Amniotic stem cell (primary cell): ENCODE measurements at places on chromosomes 12 and 14.

DNA sequence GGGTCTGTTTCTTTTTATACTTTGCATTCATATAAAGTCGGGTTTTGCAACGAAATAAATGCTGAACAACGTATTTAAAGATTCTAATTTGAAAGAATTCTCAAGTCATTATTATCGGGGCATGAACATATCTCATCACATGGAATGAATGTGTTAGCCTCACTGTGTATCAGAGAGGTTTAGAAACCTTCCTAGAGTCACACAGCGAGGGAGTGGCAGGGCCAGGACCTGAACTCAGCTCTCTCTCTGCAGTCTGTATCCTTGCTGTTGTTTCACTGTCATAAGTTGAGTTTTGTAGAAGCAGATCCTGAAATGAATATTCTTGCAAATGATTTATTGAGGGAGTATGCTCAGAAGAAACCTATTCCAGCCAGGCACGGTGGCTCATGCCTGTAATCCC lies 209.2 kb upstream of the NOS1 start:
- no peak for DNase-seq

GRCh38 chr12:102954134-102954533 lies 3.3 kb upstream of the ASCL1 start:
- no peak for DNase-seq

GRCh38 chr14:55361190-55361589 lies 50.4 kb downstream of the ATG14 start:
- DNase-seq, result no peak

GRCh38 chr14:101010835-101011234 lies 107.3 kb upstream of the RTL1 start:
- DNase-seq, result no peak

- no peak for DNase-seq
These were observed 81.5 kb downstream of the ESR2 start for GRCh38 chr14:64212666-64213065.

DNA sequence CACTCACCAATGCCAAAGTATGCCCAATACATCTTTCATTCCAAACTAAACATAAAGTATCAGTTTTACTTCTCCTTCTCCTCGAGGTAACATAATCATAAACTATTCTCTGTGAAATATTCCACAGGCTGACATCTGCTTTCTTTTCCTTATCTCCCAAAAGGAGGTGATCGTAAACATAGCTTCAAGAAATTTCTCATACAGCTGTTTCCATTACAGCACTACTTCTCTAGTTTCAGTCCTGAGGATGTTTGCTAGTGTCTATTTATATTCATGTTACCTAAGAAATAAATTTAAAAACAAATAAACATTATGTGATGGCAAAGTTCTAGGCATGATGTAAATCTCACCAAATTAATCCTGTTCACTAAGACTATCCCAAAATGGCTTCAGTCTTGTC lies 90.1 kb upstream of the CPSF6 start:
- no peak for DNase-seq

DNA sequence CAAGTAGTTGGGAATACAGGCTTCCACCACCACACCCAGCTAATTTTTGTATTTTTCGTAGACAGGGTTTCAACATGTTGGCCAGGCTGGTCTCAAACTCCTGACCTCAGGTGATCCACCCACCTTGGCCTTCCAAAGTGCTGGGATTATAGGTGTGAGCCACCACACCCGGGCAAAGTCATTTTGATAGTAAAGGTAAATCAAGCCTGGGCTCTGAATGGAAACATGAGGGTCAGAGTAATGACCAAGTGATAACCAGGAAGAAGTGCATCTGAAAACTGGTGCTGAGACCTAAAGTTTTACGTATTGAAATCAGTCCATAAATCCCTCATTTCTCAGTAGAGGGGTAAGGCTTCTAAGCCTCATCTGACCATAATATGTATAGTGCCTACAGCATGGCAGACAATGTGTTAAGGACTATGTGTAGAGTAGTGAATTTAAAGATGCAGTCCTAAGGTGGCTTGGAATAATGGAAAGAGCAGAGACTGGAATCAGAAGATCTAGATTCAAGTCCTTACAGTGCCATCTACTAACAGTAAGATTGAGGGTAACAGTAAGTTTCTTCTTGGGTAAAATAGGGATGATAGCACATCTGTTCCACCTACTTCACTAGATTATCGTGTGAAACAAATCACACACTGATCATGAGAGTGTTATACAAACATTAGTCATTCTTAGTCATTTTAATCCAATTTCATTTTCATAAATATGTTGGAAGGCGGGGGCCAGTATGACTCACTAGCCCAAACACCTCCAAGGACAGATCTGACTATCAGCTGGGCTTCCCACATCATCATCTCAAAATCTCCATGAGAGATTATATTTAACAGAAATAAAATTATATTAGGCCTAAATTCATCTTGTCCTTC lies 11.2 kb downstream of the MAP4K5 start:
- DNase-seq, result peak; percentile 65

GRCh38 chr12:120532701-120533238 lies 1.4 kb upstream of the RNF10 start:
- no peak for DNase-seq

DNA sequence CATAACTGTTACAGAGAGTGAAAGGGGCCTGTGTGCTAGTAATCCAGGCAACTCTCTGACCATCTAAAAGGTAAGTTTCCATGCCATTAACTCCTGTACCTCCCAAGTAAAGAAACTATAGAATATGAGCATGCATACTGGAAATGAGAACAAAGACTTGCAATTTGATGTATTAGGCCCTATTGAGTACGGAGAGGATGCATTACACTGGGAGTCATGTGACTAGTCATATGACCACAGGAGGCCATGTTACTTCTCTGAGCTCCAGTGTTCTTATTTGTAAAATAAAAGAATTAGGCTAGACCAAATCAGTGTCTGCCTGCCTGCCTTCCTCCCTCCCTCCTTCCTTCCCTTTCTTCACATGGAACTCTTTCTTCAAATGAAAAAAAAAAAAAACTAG lies 440.1 kb upstream of the CCDC196 start:
- no peak for DNase-seq

GRCh38 chr12:13383379-13383778 lies 186.9 kb downstream of the EMP1 start:
- DNase-seq, result no peak

- DNase-seq, result no peak
These were observed 64.3 kb downstream of the C2CD5 start for GRCh38 chr12:22480016-22480415.

- DNase-seq, result no peak
These were observed 110.6 kb downstream of the BMP4 start for GRCh38 chr14:53845813-53846693.

DNA sequence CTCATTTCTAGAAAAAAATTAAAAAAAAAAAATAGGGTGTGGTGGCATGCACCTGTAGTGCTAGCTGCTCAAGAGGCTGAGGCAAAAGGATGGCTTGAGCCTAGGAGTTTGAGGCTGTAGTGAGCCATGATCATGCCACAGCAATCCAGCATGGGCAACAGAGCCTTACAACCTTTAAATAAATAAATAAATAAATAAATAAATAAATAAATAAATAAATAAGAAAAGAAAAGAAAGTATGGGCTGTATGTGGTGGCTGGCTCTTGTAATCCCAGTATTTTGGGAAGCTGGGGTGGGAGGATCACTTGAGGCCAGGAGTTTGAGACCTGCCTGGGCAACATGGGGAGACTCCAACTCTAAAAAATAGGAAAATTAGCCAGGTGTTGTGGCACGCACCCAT lies 308.2 kb downstream of the ACSS3 start:
- DNase-seq, result no peak

GRCh38 chr14:58747181-58747580 lies 109.4 kb downstream of the DACT1 start:
- DNase-seq, result no peak

- no peak for DNase-seq
These were observed 69.2 kb upstream of the OSBPL8 start for GRCh38 chr12:76628745-76629144.

- no peak for DNase-seq
These were observed 49.3 kb upstream of the TSPAN11 start for GRCh38 chr12:30877105-30877875.

- DNase-seq, result no peak
These were observed 33.0 kb downstream of the CYP46A1 start for GRCh38 chr14:99716850-99717681.

DNA sequence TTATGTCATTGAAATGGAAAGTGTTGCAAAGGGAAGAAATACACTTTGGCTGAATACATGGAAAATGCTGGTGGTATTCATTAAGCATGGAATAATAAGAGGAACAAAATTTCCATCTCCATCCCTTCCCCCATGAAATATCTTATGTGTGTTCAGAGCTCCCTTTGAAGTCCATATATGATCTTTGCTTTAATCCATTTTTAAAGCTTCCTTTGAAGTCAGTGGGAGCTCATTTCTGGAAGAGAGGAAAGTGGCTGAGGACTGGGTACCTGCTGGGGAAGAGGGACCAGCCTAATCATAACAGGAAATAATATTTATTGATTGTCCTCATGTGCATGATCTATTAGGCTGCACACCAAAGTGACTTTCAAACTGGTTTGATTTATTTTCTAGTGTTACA lies 49.2 kb downstream of the AKAP6 start:
- DNase-seq, result no peak

GRCh38 chr12:75354011-75354410 lies 19.5 kb downstream of the GLIPR1L1 start:
- no peak for DNase-seq

- no peak for DNase-seq
These were observed 3.1 kb upstream of the LMO3 start for GRCh38 chr12:16608946-16609539.

DNA sequence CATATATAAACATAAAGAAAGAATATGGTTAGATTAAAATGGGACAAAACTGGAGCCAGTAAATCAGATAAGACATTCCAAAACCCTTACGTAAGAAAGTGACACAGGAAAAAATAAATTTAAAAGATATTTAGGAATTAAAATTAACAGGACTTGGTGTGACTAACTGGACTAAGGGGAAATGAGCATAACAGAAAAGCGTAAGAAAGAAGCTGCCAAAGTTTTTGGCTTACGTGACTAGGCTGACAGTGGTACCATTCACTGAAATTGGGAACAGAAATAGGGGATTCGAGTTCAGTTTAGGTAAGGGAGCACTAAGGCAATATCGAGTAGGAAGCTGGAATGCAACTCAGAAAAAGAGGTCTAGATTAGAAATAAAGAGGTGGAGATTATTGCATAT lies 7.8 kb downstream of the CDK17 start:
- no peak for DNase-seq

DNA sequence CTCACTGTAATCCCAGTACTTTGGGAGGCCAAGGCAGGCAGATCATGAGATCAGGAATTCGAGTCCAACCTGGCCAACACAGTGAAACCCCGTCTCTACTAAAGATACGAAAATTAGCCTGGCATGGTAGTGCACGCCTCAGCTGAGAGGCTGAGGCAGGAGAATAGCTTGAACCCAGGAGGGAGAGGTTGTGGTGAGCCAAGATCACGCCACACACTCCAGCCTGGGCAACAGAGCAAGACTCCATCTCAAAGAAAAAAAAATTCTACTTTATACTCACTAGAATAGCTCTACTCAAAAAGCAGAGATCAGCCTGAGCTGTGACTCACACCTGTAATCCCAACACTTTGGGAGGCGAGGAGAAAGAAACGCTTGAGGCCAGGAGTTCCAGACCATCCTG lies 17.1 kb downstream of the NUMB start:
- no peak for DNase-seq

DNA sequence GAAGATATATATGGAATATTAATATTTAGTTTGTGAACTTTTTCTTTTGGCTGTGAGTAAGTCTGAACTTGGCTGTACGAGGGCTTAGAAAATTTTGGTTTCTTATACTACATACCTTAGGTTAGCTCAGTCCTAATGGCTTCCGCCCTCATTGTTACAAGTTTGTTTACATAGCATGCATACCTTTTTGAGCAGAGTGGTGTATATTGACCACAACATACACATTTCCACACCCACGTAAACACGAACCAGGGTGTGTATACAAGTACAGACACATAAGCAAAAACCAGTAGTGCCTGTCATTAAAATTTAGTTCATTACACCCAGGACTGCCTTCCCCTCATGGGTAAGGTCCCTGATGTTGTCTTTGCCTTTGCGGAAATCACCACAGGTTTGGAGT lies 230.2 kb upstream of the RGS6 start:
- DNase-seq, result no peak

GRCh38 chr12:51244269-51244668 lies 5.6 kb downstream of the DAZAP2 start:
- no peak for DNase-seq

DNA sequence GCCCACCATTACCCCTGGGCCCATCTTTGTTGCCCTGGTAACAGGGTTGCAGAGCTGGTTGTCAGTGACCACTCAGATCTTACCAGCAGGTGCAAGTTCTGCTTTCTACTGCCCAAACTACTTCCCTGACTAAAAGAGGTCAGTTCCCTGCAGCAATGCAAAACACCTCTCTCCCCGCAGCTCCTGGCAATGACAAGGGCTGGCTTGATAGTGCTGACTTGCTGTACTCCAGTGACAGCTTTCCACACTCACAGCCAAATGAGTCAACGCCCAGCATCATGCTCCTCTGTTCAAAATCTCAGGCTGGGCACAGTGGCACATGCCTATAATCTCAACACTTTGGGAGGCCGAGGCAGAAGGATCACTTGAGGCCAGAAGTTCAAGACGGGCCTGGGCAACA lies 90.6 kb downstream of the CIT start:
- DNase-seq, result no peak

- no peak for DNase-seq
These were observed 73.0 kb downstream of the TSHR start for GRCh38 chr14:81028461-81028860.

GRCh38 chr12:117680312-117680711 lies 288.5 kb downstream of the KSR2 start:
- no peak for DNase-seq
